NCI-H345 (cell line): ENCODE measurements at places on chromosomes 7 and 10.

DNA sequence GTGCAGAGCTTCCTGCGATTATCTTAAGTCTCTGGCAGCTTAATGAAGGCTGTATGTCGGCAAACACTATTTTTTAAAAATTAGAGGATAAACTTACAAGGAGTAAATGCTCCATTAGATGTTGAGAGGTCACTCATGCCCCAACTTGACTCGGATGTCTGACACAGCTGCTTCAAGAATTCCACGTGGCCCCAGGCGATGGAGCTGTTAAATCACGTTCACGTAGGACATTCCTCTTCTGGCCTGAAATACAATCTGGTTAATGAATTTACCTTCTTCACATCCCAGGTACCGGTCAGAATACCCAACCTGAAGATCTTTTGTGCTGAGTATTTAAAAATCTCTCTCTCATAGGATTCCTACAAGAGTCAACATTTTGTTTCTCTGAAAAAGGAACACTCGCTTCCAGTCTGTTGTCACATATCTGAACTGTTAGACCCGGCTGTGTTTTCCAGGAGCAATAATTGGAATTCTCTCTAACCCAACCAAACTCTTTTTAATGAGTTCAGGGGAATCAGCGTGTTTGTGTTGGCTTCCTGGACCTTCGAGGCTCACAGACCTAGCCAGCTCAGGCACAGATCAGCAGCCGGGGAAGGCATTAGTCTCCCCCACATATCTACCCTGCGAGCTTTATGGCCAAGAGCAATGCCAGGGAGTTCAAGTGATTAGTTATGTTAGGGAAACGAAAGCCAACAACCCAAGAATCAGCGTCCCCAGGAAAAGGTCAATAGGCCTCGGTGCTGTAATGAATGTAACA, 284.9 kb downstream of the FGFR2 start:
- DNase-seq: no peak

- DNase-seq: no peak
These were observed 569.5 kb upstream of the MGMT start for GRCh38 chr10:128897401-128898129.

DNA sequence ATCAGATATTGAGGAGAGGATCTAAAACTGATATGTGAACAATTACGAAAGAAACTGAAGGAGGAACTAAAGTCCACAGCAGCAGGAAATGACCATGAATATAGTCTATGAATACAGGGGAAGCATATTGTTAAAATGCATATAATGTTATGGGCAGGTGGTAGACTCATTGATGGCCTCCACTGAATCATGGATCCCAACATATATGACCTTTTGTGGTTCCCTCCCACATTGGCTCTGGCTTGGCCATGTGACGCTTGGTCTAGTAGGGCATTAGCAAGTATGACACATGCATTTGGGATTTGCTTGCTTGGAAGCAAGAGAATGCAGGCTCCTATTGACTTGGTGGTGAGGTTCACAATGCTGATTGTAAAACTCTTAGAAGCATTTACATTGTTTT, 55.2 kb upstream of the RAB18 start:
- no peak for DNase-seq

DNA sequence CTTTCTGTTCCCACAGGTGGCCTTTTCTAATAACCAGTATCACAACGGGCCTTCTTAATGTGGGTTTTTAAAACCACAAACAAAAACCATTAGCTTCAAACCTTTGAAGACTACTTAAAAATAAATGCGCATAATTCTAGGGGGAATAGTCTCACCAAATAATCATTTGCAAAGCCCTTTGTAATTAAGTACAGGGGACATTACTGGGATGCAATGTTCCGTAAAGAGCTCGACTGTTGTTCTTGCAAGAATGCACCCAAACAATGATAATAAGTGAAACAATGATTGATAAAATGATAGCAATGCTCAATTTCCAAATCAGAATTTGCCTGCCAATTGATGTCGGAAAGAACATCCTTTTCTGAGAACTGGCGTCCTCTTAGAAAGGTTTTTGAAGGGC, 589.1 kb upstream of the ADARB2 start:
- no peak for DNase-seq

DNA sequence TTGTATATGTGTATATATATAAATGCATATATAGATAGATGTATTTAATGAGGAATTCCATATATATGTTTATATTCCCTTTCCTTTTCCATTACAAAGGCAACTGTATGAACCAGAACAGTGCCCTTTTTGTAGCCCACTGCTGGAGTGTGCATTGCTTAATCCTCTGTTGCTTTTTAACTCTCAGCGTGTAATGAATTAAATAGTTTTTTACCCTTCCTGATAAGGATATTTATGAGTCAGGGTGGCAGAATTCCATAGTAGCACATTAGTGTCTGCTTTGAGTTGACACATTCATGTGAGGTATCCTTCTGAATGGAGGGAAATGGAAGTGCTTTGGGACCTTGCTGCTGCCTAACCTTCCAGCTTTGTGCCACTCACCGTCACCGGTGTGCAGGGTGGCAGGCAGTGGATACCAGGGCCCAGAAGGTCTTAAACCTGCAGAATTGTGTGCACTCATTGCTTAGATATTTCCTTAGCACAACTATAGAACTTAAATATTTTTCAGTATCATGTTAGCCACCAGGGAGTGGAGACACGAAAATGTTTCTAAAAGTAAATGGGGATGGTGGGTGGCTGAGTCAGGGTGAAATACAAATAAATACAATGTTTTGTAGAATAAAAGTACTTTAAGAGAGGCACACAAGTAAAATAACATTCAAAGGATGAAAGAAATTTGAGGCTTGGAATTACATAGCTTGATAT, 117.9 kb downstream of the SND1 start:
- no peak for DNase-seq
